ENCODE measurements at places on chromosomes 12 and 14.

- peak; percentile 6 for DNase-seq
Measured at GRCh38 chr14:76887191-76887590, 61.0 kb downstream of the LRRC74A start.

GRCh38 chr14:69214393-69214792 is 23.1 kb downstream of the EXD2 start:
- no peak for DNase-seq

GRCh38 chr14:52729925-52730708 is at the start of gene STYX:
Gene STYX, plus strand, starts transcription at chr14:52730166. Its CDS starts 309 bp downstream, at chr14:52730475.
- DNase-seq, result peak; percentile 90

DNA sequence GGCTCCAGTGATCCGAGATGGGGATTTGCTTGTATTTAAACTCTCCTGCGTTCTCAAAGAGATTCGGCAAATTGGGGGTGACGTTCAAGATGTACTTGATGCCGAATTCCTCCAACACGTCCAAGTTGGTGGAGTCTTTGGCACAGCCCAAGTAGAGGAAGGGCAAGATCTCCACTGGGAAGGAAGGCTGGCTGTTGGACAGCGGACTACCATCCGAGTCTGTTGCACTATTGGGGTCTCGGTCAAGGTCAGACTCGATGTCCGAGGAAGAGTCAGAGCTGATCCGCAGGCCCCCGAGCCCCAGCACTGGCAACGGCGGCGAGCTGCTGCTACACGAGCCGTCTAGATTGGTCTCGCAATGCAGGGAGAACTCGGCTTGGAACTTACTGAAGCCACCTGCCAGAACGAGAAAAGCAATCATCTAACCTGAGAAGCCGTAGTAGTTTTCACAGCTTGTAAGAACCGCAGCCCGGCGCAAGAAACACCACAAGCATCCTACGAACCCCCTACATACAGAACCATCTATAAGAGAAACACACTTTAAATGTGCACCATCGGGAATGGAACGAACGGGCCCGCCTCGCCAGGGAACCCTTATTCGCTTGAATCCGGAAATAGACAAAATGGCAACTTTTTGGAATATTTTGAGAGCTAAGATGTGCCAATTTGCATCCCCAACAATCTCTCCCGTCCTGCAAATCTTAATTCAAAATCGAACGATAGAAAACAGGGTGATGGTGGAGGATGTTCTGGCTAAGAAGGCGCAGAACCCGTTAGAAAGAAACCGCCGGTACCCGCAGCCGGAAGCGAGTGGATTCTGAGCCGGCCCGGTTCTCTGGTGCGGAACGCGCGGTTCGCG is 1.4 kb downstream of the DUSP6 start:
- DNase-seq, result no peak

DNA sequence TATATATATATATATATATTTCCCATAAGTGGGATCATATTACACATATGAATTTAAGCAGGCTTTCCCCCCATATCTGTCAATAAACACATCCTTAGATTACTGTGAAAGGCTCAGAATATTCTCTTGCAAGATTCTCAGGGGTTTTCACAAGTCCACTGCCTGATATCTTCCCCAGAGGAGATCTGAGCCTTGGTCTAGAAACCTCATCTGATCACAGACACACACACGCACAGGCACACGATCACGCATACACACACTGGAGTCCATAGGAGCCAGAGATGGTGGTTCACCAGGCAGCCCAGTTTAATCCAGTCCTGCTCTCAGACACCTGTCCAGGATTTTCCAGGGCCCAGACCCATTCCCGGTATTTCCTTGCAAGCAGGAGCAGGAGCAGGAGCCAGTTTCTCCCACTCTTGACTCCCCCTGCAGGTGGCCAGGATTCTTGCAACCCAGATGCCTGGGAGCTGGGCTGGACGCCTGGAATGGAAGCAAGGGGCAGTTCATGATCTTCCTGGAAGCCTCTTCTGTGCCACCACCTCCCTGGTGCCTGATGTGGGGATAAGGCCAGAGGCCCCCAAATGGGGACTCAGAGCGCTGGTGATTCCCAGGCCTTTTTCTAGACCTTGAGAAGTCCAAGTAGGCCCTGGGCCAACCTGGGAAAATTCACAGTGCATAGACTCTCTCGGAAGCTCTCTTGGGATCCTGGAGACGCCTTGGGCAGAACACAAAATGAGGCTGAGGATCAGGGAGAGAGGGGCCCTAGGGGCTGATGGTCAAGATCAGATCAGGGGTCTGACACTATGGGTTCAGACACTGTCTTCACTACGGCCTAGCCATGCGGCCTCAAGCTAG is 16.5 kb upstream of the KRT78 start:
- DNase-seq, result peak; percentile 30

DNA sequence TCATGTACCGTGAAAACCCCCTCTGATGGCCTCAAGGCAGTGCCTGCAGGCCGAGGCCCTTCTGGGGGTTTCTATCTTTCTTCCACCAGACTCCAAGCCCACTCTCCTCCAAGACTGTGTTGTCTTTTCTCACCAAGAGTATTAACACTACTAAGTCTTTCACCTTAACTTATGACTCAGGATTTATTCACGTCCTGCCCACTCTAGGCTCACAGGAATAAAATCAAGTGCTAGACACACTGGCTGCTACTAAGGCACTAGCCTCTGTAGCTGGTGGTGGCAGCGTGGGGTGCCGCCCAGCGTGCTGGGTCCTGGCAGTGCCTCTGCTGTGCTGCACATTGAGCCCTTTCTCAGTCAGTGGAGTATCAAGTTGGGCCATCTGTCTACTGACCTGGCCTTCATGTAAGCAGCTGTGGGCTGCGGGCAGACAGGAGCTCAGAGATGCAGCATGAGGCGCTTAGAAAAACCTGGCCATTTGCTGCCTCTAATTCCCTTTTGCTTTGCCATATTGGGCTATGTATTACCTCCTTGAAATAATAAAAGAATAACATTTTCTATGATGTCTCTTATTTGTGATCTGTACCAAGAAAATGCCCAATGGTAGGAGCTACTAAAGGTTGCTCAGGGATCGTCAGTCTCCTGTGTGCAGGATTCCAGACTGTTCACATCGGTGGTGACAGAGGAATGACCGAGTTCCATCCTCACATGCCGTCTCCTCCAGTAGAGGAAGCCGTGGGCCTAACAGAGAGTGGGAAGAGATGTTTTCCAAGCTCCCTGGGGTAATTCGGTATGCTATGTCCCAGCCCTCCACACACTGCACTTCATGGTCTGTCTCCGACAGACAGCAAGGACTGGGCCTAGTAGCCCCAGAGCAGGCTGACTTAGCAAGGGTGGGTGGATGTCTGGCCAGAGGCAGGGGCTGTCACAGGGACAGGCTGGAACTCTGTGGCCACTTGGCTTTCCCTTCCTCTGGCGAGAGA is 39.9 kb downstream of the MAX start:
- no peak for DNase-seq

GRCh38 chr12:113016796-113017195 is 38.5 kb downstream of the OAS2 start:
- DNase-seq, result no peak

GRCh38 chr12:90299666-90300065 is 591.0 kb upstream of the ATP2B1 start:
- no peak for DNase-seq

DNA sequence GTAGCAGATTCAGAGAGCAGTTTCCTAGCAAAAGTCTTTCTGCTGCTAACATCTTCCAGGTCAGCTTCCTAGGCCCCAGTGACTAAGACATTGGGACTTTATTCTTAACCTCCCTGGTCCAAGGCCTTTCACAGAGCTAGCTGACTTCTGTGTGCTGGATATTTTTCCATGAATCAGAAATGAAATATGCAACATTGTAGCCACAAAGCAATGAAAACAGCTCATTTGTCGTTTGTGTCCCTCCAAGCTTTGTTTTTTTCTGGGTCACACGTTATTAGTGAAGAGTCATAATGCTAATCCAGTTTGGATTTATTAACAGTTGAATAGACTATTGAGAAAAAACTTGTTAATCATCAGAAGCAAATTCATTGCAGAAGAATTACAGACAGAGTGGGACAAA is 82.4 kb downstream of the ARF6 start:
- DNase-seq, result peak; percentile 78

DNA sequence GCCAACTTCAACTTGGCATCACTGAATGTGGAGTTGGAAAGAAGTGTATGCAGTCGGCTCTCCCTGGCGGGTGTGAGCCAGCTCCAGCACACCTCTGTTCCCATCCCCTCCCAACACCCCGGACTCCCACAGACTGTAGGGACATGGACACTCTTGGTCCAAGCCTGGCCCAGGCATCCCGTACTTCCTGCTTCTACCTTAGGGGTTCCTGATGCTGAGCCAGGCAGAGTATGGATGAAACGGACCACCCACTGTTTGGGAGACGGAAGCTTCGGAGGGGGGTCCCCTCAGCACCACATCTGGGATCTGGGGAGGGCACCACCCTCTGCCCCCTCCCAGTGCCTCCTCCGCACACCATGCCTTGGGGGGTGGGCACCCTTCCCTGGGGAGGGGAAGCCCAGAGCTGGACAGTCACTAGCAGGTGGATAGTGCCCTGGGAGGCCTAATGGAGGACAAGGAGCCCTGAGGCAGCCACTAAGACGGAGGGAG is 62.0 kb downstream of the LGMN start:
- no peak for DNase-seq

- DNase-seq, result no peak
Measured at GRCh38 chr12:70096759-70097410, 146.3 kb upstream of the CNOT2 start.

- no peak for DNase-seq
Measured at GRCh38 chr12:62552906-62553556, 86.4 kb downstream of the MON2 start.

- no peak for DNase-seq
Measured at GRCh38 chr12:121102307-121102706, 30.4 kb upstream of the P2RX7 start.

DNA sequence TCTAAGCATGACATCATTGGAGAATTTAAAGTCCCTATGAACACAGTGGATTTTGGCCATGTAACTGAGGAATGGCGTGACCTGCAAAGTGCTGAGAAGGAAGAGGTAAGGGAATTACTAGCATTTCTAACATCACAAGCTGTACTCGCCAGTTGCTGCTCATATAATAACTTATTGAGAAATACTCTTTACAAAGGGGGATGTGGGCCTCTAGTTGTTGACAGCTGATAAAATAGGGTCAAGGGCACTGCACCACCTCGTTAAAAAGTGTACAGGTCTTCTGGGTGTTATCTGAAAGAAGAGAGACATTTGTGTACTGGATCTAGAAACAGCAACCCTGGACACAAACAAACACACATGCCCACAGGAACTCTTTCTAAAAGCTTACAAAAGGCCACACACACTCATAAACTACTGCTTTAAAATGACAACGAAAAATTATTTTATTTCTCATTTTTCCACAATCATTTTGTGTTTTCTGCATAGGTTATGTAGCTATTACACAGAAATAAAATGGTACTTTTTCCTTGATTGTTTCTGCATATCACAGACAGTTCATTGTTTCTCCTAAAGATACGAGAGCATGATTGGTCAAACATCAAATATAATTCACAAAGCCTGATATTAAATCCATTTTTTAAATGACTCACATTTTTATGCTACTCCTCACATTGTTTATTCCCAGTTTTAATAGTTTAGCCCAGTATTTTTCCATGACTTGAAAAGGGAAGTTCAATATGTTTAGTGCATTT is 391.1 kb downstream of the PAWR start:
- no peak for DNase-seq

DNA sequence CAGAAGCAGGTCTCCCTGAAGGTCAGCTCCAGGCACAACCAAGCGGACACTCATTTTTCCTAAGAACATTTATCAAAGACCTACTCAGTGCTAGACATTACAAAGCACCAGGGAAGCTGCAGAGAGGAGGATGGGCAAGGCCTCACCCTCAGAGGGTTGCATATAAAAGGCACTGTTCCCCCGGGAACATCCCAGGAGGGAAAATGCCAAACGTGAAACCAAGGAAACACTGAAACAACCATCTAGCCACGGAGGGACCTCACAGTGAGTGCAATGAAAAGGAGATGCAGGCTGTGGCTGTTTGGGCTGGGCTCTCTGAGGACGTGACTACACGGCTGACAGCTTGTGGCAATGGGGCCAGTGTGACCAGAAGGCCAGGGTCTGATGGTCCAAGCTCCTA is 117.4 kb upstream of the VASH1 start:
- no peak for DNase-seq

GRCh38 chr14:55332654-55333570 is 61.7 kb downstream of the FBXO34 start:
- DNase-seq, result no peak
